ENCODE measurements at places on chromosomes 11 and 22.

DNA sequence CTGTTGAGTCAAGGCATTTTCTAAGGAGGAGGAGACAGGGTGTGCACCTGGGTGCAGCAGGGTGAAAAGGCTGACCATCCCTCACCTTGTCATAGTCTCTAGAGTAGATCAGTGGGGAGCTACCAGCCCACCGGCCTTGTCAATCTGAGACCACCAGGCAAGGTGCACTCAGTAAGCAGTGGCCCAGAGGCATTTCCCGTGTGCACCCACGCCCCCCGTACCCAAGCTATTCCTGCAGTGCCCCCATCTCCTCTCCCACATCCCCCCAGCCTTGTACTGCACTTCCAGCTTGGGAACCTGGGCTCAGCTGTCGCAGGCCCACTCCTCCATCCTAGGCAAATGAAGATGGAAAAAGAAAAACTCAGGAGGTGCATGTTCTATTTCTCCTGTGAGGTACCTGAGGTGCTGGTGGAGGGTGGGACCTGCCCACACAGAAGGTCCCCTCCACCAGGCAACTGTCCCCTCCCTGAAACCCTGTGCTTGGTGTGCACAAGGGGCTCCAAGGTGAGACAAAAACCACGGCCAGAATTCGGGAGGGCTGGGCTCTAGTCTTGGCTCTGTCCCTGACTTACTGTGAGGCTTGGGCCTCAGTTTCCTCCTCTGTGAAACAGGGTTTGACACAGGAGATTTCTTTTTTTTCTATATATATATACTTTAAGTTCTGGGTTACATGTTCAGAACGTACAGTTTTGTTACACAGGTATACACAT lies 8.4 kb downstream of the P2RY2 start:
- no peak for DNase-seq

GRCh38 chr11:7572001-7572712 lies 58.4 kb downstream of the PPFIBP2 start:
- no peak for DNase-seq

DNA sequence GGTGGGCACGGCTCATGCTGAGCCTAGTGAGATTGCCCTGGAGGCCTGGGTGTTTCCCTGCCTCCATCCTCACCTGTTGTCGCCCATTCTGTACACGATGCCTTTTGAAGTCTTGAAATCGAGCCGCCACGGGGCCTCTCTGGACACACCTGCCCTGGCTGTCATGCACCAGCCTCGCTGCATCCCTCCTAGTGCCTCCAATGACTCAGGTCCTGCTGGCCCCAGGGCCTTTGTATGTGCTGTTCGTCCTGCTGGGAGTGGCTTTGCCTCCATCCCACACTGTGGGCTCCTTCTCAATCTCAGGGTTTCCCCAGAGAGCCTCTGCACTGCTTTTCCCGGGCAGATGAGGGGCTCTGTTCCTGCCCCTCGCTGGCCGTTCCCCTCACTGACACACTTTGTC lies 8.9 kb upstream of the MYEOV start:
- no peak for DNase-seq

DNA sequence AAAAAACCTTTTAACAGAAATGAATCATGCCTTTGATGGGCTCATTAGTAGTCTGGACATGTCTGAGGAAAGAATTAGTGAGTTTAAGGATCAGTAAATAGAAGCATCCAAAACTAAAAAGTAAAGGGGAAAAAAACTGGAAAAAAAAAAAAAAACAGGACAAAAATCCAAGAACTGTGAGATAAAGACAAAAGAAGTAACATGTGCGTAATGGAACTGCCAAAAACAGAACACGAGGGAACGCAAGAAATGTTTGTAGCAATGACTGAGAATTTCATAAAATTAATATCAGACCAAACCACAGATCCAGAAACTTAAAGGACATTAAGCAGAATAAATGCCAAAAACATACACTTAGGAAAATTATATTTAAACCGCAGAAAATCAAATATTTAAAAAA lies 77.4 kb downstream of the MS4A13 start:
- DNase-seq, result no peak

GRCh38 chr22:33986167-33986771 lies 66.0 kb upstream of the LARGE1 start:
- no peak for DNase-seq

- DNase-seq, result no peak
Measured at GRCh38 chr11:92885600-92885999, 83.9 kb upstream of the MTNR1B start.

- no peak for DNase-seq
Measured at GRCh38 chr11:90426442-90426841, 203.6 kb upstream of the CHORDC1 start.

- no peak for DNase-seq
Measured at GRCh38 chr22:36922711-36923110, 9.3 kb downstream of the CSF2RB start.

DNA sequence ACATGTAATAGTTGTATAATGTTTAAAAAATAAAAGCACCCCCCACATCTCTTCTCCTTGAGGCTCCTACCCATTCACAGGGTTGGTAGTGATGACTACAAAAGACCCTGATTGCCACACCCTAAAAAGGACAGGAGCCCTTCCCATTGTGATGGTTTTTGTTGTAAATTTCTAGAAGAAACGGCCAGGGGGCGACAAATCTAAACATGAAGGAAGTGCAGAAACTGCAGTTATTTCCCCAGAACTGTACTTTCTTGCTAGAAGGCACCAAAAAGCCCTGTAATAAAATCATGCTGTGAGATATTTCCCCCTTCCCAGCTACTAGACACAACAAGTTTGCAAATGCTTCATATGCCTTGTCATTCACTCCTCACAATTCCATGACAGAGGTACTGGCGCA lies 10.8 kb downstream of the PRR5L start:
- DNase-seq, result no peak

DNA sequence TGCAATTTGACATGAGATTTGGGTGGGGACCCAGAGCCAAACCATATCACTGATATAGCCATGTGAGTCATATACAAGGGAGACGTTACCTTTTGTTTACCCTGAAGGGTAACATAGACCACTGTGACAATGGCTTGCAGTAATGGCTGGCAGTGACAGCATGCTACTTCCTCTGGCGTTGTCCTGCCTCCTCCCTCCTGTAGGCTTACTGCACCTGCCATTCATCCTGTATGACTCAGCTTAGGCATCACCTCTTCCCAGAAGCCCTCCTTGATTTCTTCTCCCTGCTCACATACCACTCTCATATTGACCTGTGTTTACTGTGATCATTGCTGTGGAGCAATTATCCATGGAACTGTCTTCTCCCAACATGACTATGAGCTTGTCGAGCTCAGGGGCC lies 12.0 kb upstream of the PVALB start:
- no peak for DNase-seq

- no peak for DNase-seq
Measured at GRCh38 chr22:46004105-46004866, 27.3 kb upstream of the WNT7B start.

DNA sequence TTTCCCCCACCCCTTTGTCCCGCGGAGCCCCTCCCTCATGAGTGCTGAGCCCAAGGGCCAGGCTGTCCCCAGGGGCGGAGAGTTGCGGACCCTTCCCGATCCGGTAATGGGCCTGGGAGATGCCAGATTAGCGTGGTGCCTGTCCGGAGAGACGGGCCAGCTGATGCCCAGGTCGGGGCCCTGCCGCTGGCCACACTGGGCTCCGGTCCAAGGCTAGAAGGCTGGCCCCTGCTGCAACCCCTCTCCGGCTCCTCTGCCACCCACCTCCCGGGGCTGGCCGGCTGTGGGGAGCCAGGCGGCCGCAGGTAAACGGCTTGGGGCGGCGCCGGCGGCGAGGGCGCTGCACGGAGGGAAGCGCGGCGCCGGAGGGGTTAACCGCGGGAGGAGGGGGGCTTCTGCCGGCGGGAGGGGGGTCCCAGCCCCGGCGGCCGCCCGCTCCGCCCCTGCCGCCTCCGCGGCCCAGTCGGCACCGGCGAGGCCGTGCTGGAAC lies at the start of gene KCNK4:
Gene KCNK4 (plus strand): TSS at position 41 of the 490 bp plus-strand sequence. CDS start 1,717 bp downstream, outside the sequence.
- no peak for DNase-seq

DNA sequence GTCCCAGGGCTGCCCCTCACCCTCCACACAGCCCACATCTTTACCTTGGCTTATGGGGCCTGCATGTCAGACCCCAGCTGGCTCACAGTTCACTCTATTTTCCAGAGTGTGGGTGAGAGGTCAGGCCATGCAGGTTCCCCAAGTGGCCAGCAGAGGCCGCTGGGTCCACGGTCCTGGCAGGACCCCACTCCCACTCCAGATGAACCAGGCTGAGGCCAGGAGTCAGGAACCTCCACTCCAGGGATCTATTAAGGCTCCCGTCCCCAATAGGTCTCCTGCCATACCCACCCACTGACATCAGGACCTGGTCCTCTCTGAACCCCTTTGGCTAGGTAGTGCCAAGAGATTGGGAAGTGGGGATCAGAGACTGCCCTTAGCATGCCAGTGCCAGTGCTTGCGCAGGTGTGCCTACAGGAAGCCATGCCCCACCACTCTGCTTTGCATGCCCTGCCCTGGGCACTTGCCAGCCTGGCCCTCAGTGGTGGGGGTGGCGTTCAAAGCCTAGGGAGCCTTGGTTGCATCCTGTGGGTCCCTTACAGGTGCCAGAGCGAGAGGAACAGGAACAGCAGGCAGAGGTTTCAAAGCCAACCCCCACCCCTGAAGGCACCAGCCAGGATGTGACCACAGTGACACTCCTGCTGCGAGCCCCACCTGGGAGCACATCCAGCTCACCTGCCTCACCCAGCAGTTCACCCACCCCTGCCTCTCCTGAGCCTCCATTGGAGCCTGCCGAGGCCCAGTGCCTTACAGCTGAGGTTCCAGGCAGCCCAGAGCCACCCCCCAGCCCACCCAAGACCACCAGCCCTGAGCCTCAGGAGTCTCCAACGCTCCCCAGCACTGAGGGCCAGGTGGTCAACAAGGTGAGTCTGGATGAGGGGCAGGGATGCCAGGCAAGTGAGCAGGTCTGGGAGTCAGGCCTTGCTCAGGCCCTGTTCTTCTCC lies 8.3 kb downstream of the SMTN start:
- peak; percentile 69 for DNase-seq

GRCh38 chr22:26536056-26536761 lies 23.9 kb upstream of the TFIP11 start:
- no peak for DNase-seq

- no peak for DNase-seq
Measured at GRCh38 chr22:38305471-38306448, 11.5 kb downstream of the CSNK1E start.

GRCh38 chr22:31055117-31055634 lies 25.9 kb upstream of the SMTN start:
- DNase-seq, result no peak

GRCh38 chr11:120608061-120608460 lies 96.5 kb downstream of the GRIK4 start:
- DNase-seq, result no peak

DNA sequence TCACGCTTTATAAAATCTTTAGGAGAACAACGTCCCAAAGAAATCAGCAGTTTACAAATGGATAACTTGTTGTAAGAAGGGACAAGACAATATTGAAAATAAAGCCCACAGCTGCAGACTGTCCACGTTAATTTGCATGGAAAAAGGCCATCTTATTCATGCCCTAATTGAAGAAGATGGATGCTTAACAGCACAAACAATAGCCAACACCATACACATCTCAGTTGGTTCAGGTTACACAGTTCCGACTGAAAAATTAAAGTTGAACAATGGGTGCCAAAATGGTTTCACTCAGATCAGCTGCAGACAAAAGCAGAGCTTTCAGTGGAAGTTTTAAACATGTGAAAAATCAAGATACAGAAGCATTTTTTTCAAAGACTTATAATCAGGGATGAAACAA lies 314.2 kb downstream of the RAB38 start:
- no peak for DNase-seq

GRCh38 chr22:30453731-30454510 lies 17.9 kb downstream of the SEC14L3 start:
- DNase-seq, result no peak
